ENCODE measurements at places on chromosomes 6 and 20. TPM values are rescaled to one million over a fixed set of nuclear protein-coding genes. Genes with fewer than 3 reads are reported as not detected.

DNA sequence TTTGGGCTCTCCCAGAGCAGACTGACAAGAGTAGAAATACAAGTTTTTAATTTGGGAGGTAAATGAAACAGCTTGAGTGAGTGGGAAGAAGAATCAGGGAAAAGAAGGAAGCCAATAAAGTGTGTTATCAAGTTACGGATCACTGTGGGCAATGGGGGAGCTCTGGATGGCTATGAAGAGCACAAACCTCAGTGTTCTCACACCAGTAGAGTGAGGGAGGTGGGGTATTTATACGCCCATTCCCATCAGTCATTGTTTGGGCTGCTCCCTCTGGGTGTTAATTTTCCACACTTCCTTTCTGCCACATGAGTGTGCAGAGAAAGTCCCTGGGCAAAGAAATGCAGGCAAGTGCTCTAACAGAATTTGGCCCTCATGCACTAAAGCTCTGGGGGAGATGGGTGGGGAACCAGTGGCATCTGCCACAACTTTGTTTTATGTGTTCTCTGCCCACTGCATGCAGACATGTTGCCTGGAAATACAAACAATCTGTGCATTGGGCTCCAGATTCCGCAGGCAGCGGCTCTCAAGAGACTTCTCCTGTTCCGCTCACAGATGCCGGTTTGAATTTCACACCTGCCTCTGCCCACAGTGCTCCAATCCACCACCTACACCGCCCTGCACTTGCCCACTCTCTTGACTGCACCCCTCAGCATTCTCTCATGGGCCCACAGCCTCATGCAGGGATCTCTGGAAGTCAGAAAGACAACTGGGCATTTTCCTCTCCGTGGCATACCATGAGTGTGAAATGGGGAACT is 211.1 kb upstream of the RNF24 start:
- no peak for ATAC-seq

Gene TREM1
- total RNA-seq: not detected

DNA sequence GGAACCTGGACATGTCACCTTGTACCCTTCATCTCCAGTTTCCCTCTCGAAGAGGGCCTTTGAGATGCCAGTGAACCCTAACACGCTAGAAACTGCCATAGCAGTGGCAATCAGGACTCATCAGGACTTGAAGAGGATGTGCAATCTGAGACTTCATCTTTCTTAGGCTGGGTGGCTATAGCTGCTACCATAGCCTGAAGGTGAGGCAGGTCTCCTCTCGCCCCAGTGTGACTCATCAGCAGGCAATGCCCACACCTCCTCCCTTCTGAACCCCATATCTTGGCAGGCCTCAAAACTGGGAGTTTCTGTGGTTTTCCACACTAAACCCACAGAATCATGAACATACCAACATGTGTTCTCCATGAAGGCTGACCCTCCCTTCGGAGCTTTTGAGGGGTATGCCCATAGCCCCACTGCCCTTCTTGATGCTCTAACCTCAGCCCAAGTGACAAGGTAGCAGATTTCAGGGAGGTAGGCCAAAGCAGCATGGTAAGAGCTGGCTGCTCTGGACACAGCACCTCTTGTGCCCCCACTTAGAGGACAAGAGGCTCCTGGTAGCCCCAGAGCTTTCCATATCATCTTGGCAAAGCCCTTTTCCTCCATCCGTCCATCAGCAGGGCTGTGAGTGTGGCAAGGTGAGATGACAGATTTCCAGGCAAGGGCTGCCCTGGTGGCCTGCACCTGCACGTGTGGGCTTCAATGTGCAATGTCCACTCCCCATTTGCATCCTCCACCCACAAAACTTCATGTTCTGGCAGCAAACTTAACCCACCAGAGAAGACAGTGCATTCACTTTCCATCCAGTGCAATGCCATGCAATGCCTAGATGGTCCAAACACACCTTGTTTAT is 2.6 kb downstream of the BLCAP start:
- ATAC-seq: no peak

- no peak for ATAC-seq
These were observed 63.1 kb downstream of the SEC63 start for GRCh38 chr6:107894809-107895396.

DNA sequence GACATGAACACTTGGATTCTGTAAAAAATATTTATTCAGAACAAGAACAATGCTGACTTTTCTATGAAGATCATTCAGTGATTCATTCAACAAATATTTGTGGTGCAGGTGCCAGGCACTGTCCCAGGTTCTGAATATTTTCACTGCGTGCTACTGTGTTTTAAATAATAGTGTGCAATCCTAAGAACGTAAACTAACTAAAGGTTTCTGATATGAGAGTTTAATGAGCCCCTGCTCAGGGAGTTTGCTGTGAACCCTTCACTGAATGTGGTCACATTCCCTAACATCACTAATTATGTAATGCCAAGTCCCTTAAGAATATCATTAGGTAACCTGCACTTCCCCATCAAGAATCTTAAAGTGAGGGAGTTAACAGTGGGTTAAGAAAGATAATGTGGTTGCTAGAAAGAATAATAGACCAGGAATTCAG is 1.7 kb upstream of the TMEM170B start:
- no peak for ATAC-seq

DNA sequence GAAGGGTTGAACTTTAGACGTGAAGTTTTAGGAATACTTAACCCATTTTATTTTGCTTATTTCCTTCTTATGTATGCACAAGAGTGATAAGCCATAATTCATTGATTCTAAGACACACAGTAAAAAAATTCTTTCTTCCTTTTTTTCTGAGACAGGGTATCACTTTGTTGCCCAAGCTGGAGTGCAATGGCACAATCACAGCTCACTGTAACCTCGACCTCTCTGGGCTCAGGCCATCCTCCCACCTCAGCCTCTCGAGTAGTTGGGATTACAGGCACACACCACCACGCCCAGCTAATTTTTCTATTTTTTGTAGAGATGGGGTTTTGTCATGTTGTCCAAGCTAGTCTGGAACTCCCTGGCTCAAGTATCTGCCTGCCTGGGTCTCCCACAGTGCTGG is 116.6 kb upstream of the RNF24 start:
- no peak for ATAC-seq

Gene RAET1L
- not detected for total RNA-seq

GRCh38 chr6:130147111-130147510 is 75.6 kb downstream of the SAMD3 start:
- ATAC-seq: no peak

Gene CLIC5
- total RNA-seq: 4.4 TPM

Measured in gastroesophageal sphincter (tissue), 4 donors.